ENCODE measurements at places on chromosomes 1 and 21.

GRCh38 chr1:221164951-221165838, 286.0 kb downstream of the HLX start:
- no peak for DNase-seq

GRCh38 chr1:19860418-19860817, 21.8 kb upstream of the OTUD3 start:
- no peak for DNase-seq

- no peak for DNase-seq
These were observed 164.8 kb downstream of the PLPPR5 start for GRCh38 chr1:98839840-98840239.

DNA sequence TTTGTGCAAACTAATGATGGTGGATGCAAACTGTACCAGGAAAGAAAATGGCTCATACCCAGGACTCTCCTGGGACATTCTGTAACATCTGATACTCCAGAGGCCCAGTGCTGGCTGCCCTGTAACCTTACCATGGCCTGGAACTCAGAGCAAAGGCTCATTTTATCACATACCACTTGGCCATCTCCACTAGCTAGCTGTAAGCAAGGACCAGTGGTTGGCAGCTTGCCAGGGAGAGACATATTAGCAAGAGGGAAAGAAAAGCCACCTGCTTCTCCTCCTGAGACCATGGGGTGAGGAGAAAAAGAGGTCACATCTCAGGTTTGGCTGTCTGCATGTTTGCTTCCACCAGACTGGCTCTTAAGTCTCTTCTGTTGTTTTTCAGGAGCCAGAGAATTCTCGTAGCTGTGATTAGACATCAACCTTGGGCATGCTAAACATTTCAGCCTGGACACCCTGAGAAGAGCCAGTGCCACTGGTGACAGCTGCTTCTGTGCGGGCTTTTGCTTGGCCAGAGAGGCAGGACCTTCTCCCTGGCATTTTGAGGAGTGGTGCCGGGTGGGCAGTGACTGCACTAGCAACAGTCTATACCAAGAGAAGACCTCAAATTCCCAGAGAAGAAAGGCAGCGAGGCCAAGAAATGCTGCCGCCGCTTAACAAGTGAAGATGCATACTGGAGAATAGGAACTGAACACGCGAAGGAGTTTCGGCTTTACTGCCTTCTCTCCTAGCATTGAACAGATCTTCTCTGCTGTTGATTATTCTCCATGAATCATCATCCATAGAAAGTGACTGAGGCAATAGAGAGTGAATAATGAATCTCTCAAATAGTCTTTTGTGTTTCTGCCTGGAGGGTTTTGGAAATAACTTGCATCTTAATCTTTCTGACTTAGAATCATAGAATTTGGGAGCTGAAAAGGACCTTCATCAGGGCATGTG, 6.7 kb upstream of the INKA2 start:
- no peak for DNase-seq

DNA sequence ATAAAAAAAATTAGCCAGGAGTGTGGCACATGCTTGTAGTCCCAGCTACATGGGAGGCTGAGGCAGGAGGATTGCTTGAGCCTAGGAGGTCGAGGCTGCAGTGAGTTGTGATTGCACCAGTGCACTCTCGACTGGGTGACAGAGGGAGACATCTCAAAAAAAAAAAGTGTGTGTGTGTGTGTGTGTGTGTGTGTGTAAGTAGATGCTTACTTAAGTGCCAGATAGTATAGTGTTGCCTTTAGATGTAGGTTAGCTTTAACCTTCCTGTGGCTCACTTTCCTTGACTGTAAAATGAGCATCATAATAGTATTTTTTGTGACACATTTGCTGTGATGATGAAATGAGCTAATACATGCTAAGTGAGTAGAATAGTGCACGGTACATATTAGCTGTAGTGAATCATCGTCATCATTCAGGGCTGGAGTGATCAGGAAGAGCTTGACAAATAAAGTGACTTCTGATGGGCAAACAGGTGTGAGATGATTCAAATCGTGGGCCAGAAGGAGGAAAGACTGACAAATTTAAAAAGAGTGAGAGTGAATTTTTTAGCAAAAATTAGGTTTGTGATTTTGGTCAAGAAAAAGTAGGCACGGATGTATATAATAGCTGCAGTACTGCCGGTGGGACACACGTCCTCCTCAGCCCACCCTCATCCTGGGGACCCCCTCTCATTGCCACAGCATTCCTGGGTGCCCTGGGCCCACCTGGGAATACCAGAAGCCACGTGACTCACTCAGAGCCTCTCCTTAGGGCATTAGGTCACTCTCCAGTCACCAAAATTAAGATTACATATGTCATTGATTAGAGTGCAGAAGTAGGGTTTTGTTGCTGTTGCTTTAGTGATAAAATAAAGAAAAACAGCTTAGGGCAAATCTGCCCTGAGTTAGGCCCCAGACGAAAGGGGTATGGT, 33.9 kb downstream of the EIF2D start:
- no peak for DNase-seq

GRCh38 chr1:171805395-171806115, 24.1 kb downstream of the METTL13 start:
- no peak for DNase-seq

DNA sequence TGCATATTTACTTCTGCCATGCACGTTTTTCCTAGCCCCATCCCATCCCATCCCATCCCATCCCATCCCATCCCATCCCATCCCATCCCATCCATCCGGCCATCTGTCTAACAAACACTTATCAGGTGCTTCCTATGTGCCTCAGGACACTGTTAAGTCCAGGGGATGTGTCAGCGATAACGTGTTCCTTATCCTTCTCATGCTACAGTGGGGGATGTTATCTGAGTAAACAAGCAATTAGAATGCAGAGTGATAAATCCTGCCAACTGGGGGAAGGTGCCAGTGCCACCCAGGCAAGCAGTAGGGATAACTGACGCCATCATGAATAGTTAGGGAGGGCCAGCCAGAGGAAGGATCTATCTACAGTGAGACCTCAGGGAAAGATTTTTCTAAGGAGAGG, 304.2 kb downstream of the CAMTA1 start:
- no peak for DNase-seq

DNA sequence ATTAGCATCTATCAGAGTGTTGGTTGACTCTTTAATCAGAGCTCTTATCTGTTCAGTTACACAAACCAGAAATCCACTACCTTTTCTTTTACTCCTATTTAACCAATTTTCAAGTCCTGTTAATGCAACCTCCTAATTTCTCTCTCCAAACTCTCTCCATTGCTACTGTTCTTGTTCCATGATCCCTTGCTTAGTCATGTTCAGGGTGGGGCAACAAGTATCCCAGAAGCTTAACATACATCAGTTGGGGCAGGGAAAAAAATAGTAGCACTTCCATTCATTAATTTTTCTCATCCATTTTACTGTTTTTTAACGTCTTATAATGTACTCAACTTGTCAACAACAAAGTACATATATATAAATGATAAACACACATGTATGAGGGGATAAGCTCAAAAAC, 111.2 kb upstream of the LBR start:
- DNase-seq: no peak

- DNase-seq: no peak
These were observed 8.1 kb downstream of the KRTAP10-1 start for GRCh38 chr21:44531606-44532564.

DNA sequence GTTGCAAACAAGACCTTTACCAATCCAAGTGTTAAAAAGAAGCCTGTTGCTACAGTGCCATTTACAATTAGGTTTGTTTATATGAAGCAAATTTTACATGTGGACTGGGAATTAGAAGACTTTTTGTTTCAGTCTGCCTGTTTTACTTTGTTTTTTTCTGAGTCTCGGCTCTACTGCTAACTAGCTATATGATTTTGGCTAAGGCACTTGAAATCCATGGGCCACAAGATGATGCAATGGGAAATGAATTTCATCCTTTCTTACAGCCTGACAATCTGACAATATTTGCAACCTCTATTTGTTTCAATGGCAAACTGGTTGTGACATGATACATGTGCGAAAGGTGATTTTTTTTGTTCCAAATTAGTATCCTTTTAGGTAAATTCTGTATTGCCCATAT, 3.7 kb upstream of the PEX11B start:
- no peak for DNase-seq

GRCh38 chr1:222861062-222861461, 46.2 kb downstream of the DISP1 start:
- no peak for DNase-seq

DNA sequence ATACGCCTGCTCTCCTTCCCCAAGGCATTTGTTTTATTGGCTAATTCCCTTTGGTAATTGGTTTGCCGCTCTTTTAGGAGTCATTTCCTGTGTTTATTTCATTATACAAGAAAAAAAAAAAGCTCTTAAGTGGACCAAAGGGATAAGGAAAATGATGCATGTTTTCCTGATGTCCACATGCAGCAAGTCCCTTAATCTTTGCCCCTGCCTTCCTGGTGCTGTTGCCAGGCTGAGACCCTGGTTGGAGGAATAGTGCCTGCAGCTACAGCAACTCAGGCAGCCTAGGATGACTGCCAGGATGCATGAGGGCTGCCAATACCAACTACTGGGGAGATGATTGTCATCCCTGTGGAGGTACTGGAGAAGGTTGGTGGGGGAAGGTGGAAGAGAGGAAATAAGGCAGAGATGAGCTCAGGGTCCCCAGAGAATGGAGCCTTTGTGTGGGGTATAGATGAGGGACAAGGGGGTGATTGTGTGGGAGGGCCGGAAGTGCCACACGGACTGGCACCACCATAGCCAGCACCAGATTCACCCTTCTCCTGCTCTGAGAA, 6.1 kb upstream of the GATAD2B start:
- DNase-seq: no peak

GRCh38 chr1:85330711-85331290, 54.4 kb upstream of the BCL10 start:
- no peak for DNase-seq

- DNase-seq: no peak
These were observed 244.4 kb downstream of the ZNF648 start for GRCh38 chr1:181817091-181817490.

DNA sequence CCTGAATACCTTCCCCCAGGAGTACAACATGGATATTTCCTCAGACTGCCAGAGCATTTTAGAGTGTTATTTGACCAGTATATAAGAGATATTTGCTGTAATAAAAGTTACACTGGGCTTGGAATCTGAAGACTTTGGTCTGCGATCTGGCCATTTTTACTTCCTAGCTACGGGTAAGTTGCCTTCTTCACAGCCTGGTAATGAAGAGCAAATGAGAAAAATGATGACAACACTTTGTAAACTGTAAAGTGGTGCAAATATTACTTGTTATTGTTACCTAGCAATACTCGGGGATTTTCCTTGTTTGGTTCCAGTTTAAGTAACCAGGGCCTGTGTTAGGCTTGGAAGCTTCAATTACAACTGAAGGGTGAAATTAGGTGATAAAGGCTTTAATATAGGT, 180.8 kb upstream of the LMO4 start:
- no peak for DNase-seq

- no peak for DNase-seq
These were observed 84.2 kb downstream of the PCP4 start for GRCh38 chr21:39951183-39952101.

- no peak for DNase-seq
These were observed 148.6 kb upstream of the ZC3H12A start for GRCh38 chr1:37325509-37326437.

- no peak for DNase-seq
These were observed 160.8 kb downstream of the VAV3 start for GRCh38 chr1:107804134-107804533.

- no peak for DNase-seq
These were observed 470.5 kb upstream of the RGS18 start for GRCh38 chr1:191687721-191688120.

GRCh38 chr1:25128121-25128621, 104.1 kb downstream of the SYF2 start:
- no peak for DNase-seq

- peak; percentile 68 for DNase-seq
These were observed 61.8 kb upstream of the NBL1 start for GRCh38 chr1:19582318-19582717.

GRCh38 chr1:232291681-232292080, 338.3 kb downstream of the SIPA1L2 start:
- DNase-seq: no peak

DNA sequence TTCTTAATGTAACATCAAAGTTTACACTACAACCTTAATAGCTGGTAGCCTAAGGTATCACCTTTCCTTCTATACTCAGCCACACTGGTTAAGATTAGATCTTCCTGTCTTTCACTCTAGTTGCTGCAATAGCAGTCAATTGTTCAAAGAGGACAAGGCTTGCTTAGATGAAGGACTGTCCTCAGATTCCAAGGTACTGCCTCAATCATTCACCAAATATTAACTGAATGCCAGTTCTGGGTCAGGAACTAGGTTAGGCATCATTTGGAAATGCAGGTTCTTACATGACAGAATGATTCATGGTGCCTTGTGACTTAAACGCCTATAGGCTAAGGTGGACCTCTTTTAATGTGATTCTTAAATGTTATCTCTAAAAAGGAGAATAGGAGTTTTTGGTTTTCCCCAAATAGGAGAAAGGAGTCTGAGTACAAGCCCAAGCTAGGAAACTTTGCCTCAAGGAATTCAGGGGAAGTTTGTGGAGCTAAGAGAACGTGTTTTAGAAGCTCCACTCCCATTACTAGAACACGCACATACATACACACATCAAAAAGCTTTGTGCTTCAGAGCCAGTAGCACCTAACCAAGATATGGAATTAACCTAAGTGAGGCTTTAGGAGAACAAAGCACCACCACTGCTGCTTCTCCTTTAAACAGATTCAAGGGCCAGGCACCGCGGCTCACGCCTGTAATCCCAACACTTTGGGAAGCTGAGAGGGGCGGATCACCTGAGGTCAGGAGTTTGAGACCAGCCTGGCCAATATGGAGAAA, 8.5 kb upstream of the WDR47 start:
- DNase-seq: no peak

GRCh38 chr1:89719502-89720306, 86.8 kb downstream of the LRRC8C start:
- DNase-seq: no peak

- DNase-seq: no peak
These were observed 103.4 kb downstream of the ROR1 start for GRCh38 chr1:63877021-63877767.

DNA sequence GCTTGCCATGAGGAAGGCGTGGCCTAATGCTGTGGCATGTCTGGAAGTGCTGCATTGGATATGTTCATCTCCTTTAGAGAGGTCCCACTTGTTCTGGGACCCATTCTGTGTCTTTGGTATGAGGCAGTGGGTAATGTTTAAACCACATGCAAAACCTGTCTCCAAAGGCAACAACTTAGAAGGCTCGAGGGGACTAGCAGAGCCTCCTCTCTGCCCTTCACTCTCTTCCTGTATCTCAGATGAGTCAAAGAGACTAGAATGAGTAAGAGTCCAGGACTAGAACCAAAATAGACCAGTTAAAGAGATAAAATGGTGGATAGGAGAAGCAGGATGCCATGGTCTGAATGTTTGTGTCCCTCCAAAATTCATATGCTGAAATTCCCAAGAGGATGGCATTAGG, 220.8 kb upstream of the KIAA0040 start:
- no peak for DNase-seq

- DNase-seq: no peak
These were observed 24.9 kb downstream of the ZC3H11B start for GRCh38 chr1:219587801-219588561.

DNA sequence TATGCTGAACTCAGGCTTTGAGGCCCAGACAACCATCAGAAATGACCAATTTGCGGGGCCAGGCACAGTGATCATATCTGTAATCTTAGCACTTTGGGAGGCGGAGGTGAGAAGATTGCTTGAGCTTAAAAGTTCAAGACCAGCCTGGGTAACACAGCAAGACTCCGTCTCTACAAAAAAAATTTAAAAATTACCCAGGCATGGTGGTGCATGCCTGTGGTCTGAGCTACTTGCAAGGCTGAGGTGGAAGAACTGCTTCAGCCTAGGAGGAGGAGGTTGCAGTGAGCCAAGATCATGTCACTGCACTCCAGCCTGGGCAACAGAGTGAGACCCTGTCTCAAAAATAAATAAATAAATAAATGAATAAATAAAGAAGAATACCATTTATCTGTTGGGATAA, 156.5 kb downstream of the EIF4G3 start:
- no peak for DNase-seq

All from activated T-helper 9 cell treated with anti-CD3 and anti-CD28 coated beads, Interleukin-2, amount 50 U/mL, for 16 hours (primary cell).